ENCODE measurements at places on chromosomes 7 and 10.

- DNase-seq, result no peak
Observed at GRCh38 chr7:155188821-155189581, 108.7 kb upstream of the INSIG1 start.

- DNase-seq, result no peak
Observed at GRCh38 chr7:80273327-80273726, 138.7 kb downstream of the GNAI1 start.

DNA sequence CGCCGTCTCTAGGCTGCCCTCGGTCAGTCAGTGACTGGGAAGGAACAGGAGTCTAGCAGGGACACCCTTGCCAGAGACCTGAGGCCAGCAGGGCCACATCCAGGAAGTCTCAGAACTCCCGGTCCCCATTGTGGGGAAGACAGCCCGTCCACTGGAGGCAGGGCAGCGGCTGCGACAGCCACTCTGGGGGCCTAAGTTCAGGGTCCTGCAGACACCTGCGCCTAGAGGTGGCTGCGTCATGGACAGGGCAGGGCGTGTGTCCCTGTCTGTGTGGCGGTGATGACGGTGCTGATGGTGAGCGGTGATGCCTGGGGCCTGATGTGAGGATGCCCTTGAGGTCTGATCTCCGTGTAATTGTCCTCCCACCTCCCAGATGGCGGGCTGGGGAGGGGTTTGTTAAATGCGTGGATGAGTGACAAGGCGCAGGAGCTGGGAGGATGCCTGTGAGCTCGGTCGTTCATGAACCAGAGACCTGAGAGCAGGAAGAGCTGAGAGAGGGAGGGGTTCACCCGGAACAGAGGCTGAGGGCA lies 537.9 kb upstream of the FOXK1 start:
- no peak for DNase-seq

GRCh38 chr7:28466341-28466740 lies 54.0 kb downstream of the CREB5 start:
- DNase-seq, result no peak

DNA sequence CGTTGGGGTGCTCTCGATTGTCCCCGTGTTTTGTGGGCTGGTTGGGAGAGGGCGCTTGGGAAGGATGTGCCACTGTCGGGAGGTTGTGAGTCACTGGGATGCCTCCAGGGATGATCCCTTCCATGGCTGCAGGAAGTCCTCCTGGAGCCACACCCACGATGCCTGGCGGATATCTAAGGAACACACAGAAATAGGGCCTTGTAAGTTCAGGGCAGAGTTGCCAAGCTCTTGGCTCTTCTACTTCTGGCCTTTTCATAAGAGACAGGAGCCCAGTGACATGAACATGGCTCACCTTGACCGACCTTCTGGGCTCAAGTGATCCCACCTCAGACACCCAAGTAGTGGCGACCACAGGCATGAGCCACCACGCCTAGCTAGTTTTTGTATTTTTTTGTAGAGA lies 47.6 kb downstream of the ZRANB1 start:
- no peak for DNase-seq

GRCh38 chr7:132255898-132256297 lies 320.4 kb downstream of the PLXNA4 start:
- DNase-seq, result no peak

DNA sequence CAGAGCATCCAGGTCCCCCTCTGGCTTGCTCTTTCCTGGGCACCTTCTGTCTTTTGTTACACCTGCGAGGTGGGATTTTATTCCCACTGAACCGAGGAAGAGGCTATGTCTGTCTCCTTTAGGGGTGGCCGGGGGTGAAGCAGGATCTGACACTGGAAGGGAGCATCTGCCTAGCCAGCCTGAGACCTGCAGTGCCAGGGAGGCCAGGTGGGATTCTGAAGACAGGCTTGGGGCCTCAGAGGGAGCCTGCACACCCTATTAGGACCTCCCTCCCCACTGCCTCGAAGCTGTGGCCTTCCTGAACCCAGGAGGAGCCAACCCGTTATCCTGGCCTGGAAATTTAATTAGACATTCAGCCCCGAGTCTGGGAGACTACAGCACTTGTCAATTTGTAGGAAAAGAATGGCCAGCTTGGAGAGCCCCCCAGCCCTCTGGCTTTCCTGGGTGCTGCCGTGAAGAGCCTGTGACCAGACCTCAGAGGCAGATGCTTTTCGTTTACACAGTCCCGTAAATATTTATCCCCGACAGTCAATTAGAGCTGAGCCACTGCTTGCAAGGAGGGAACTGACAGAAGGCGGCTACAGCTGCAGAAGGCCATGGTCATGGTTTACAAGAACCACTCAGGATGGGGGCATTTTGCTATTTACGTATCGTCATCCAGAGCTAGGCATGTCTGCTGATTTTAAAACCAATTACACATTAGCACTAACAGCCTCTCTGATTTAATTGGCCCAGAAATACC lies 19.7 kb downstream of the CHAT start:
- no peak for DNase-seq

DNA sequence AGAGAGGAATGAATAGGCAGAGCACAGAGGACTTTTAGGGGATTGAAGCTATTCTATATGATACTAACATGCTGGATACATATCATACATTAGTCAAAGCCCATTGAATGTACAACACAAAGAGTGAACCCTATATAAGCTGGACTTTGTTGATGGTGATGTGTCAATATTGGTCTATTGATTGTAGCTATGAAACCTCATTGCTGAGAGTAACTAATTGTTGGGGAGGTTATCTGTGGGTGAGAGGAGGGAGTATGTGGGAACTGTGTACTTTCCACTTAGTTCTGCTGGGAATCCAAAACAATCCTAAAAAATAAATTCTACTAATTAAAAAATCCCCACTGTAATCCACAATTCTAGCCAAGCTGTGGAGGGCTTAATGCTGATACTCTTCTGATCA lies 22.0 kb upstream of the CYP2C9 start:
- DNase-seq, result no peak

Data from stimulated activated CD4-positive, alpha-beta T cell treated with anti-CD3 and anti-CD28 coated beads, Interleukin-12 subunit alpha, Interleukin-12 subunit beta, amount 100 ng/mL, for 48 hours (primary cell).